ENCODE measurements at places on chromosomes 1 and 21. TPM values are rescaled to one million over a fixed set of nuclear protein-coding genes. Genes with fewer than 3 reads are reported as not detected.

Gene XCL2
- total RNA-seq: not detected

Gene MXRA8
- total RNA-seq: 200 TPM

Gene OR2G6
- not detected for total RNA-seq

Gene CDK11A
- 7.7 TPM for total RNA-seq

Gene ABL2
- 64.2 TPM for total RNA-seq

Gene RHD
- not detected for total RNA-seq

All from smooth muscle cell of the coronary artery (primary cell).